HT1080 (cell line): ENCODE measurements at places on chromosomes 1 and 21. TPM values are rescaled to one million over a fixed set of nuclear protein-coding genes. Genes with fewer than 3 reads are reported as not detected.

Gene CENPL
- 24.8 and 28.0 TPM in 2 replicates for total RNA-seq

Gene DYRK3
- total RNA-seq, result 40.4 and 43.0 TPM in 2 replicates

Gene SSX2IP
- total RNA-seq, result 18.6 and 21.4 TPM in 2 replicates

Gene CD1B
- not detected in 2 replicates for total RNA-seq

DNA sequence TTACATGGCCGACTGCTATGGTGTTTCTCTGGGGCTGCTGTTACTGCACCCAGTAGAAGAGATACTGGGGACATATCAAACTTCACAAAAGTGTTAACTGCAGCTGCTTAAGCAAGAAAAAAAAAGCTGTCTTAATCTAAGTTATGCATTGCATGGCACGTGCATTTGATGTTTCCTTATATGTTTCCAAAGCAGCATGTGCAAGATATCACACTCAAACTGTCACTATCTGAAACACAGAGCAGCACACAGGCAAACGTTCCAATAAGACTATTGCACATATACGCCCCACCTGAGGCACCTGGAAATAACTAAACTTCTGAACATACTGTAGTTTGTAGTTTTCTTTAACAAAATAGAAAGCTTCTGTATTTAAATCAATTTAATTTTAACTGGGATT, 671.4 kb upstream of the ADGRL2 start:
- no peak for DNase-seq

- DNase-seq, result no peak
These were observed 109.0 kb downstream of the UBE2U start for GRCh38 chr1:64312431-64312830.

Gene ENTREP3
- total RNA-seq, result 7.7 and 15.3 TPM in 2 replicates

- DNase-seq, result no peak
These were observed 13.9 kb downstream of the GPR3 start for GRCh38 chr1:27406362-27406680.

Gene SLC35F3
- total RNA-seq, result 7.3 and 8.1 TPM in 2 replicates

DNA sequence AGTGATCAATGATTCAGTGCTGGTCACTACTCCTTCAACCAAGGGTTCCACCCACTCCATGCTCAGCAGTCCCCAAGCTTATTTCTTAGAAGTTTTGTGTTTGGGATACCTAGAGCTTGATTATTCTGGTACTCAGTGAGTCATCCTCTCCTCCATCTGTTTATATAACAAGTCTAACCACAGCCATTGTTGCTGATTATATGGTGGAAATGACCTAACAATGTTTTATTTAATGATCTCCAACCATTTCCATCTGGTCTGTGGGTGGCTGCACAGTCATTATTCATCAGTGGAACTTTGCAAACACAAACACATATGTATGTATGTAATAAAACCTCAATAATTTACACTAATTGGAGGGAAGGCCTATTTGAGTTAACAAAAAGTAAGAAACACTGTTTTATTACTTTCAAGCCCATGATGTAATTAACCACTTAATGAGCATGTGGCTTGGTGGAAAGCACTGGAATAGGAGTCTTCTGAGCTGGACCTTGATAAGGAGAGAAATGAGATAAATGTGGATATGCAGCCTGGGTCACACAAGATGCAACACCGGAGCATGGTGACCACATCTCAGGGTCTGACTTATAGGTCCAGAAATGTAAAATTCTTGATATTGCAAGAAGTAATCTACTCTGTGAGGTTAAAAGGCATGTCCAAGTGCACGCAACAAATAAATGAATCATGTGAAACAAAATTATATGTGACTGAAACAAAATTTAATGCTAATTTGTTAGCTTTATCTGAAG, 99.0 kb upstream of the WLS start:
- peak; percentile 94 for DNase-seq

GRCh38 chr1:160614410-160614809, 32.4 kb downstream of the SLAMF1 start:
- no peak for DNase-seq

Gene RPAP2
- total RNA-seq, result 6.1 and 12.4 TPM in 2 replicates

Gene FMO5
- 0.07 TPM in 1 of 2 replicates, not detected in the other for total RNA-seq
